ENCODE measurements at places on chromosomes 6 and 20.
A peak's percentile ranks its signal among the peaks of the same experiment; 100 is the strongest.

DNA sequence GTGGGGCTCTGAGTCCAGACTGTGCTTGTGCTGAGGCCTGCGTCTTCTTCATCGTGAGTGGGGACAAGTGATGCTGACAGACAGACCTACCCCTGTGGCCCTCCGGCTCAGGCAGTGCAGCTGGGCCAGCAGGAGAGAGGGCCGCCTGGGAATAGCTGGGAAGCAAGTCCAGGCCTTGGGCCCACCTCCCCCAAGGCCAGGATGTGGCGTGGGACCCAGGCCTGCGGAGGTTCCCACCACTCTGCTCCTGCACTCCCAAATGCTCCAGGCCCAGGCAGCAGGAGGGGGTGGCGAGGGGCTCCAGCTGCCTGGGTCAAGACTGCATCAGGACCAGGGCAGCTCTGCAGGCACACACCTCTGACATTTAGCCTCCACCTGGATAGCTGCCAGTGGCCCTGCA lies 38.3 kb downstream of the DAAM2 start:
- no peak for DNase-seq

- no peak for DNase-seq
Measured at GRCh38 chr6:79238919-79239318, 4.4 kb upstream of the HMGN3 start.

DNA sequence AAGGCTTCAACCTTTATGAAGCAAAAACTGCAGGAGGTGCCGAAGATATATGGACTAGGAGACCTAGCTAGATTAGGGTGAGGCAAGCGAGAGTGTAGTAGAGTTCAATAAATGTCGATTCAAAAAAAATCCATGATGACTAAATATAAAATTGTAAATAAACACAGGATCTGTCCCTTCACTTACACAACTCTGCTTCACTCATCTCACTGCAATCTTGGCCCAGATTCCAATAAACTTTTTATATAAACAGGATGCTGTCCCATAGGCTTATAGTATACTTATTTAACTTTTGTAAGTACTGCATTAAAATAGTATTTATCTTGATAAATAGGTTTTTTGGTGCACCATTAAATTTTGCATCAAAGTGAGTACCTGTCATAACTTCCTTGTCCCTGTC lies 648.4 kb upstream of the NRSN1 start:
- DNase-seq = no peak

DNA sequence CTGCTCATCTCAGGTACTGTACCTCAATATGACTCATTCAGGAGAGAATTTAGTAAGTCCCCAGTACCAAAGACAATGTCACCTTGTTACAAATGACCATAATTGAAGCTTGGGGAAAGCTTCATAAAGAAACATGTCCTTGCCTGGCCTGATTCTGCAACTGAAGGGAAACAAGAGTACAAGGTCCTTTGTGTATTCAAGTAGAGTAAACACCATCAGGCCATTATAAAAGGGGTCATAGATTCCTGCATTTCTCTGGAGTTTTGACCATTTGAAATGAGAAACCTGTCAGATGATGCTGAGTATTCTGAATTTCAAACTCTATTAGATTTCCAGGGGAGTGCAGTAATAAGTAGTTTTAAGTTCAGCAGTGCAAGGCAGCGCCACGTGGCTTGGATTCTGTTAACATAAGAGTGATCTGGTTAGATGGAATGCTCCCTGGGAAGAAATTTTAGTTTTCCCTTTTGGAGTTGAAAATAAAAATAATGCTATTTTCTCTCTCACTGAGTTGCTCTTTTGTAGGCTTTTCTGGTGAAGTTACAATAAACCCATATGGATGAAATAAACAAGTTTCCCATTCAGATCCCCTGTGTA lies 1054.3 kb downstream of the EPHA7 start:
- no peak for DNase-seq

- DNase-seq = no peak
Measured at GRCh38 chr6:151870375-151870774, 62.9 kb downstream of the ESR1 start.

GRCh38 chr6:110495949-110496348 lies 19.5 kb upstream of the SLC22A16 start:
- DNase-seq = no peak

DNA sequence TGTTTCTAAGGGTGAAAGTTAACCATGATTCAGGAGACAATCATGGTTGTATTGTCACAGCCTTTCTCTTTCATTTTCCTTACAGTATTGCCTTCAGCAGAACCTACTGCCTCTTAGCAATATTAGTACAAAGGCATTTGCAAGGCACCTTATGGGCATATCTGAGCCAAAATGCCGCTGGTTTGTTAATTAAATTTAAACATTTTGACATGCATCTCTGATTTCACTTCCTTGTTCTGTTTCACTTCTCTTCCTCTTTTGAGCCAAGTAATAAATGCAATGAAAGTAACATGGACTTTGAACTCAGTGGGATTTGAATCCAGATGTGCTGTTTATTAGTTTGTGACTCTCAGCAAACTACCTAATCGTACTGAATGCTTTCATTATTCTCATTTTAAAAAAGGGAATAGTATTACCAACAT lies 467.4 kb upstream of the CITED2 start:
- no peak for DNase-seq

- no peak for DNase-seq
Measured at GRCh38 chr6:168181316-168181715, 102.3 kb upstream of the FRMD1 start.

- DNase-seq = no peak
Measured at GRCh38 chr6:8750627-8751026, 315.3 kb upstream of the SLC35B3 start.

- DNase-seq = no peak
Measured at GRCh38 chr6:158009114-158009891, 27.6 kb downstream of the SYNJ2 start.

DNA sequence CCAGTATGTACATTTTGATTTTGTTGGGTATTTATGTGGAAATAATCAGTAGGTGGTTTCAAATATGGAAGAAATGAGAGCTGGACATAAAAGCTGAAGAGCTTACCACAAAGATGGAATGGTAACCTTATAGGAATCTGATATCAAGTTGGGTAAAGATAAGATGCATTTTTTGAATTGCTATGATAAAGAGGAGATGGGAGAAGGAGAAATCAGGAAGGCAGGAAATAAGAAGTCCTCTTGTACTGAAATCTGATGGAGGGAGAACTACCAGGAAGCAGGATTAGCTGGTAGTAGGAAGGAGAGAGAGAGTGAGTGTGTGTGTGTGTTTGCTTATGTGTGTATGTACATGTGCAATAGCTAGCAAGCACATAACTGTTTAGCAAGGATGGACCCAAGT lies 468.4 kb downstream of the PHF3 start:
- DNase-seq = no peak

DNA sequence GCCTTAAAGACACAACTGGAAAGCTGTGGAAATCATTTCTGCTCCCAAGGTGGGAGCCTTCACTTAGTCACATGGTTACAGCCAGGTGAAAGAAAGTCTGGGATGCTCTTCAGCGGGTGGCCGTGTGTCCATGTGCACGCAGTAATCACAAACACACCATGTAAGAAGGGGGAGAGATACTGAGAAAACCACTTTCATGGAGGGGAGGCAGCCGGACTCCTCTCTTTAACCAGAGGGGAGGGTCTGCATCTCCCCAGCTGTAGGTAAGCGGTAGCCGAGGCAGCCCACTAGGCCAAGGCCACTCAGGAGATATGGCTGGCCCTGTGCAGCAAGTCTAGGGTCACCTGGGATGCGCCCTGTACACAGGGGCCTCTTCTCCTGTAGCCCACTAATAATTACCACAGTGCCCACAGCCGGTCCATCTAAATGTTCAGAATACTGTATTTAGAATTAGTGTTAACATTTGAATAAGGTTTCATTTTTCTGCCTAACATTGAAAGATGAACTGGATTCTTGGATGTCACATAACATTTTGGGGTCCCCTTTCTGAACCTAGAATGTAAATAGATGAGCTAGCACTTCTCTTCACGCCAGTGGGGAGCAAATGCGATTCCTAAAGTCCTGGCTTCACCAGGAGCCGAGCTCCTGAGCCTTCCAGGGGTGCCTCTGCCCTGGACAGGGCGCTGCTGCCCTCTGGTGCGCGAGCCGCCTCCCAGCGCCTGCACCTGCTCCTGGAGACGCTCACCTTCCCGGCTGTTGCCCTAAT lies 15.9 kb downstream of the GPR31 start:
- DNase-seq = no peak

DNA sequence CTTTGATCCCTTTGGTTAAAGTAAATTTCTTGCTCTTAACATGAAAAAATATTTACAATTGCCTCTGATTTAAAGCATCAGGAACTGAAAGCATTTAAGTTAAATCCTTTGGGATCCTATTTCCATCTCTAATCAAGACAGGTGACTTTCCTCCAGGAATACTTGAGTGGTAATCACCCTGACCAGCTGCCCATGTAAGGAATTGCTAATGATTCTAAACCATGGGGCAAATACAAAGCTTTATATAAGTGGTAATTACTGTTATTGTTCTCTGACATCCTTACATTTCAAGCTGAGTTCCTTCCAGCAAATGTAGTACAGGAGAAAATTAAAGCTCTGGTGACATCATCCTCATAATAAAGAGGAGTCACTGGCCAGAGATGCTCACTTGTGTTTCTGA lies 100.6 kb downstream of the CRYBG1 start:
- DNase-seq = no peak

DNA sequence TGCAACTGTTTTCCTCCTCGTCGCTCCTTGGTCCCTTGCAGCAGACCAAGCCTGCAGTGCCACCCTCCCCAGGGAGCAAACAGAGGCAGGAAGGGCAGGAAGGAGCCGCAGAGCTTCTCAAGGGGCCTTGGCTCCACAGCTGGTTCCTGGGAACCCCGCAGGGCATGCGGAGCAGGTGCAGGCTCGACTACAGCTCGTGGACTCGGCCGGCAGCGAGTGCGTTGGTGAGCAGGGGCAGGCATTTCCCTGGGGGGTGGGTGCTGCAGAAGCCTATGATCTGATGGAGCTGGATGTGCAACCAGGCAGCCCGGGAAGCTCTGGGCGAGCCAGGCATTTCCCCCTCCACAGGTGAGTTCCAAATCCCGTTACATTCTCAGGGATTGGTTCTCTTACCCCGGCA lies 37.1 kb downstream of the FRMD1 start:
- no peak for DNase-seq

DNA sequence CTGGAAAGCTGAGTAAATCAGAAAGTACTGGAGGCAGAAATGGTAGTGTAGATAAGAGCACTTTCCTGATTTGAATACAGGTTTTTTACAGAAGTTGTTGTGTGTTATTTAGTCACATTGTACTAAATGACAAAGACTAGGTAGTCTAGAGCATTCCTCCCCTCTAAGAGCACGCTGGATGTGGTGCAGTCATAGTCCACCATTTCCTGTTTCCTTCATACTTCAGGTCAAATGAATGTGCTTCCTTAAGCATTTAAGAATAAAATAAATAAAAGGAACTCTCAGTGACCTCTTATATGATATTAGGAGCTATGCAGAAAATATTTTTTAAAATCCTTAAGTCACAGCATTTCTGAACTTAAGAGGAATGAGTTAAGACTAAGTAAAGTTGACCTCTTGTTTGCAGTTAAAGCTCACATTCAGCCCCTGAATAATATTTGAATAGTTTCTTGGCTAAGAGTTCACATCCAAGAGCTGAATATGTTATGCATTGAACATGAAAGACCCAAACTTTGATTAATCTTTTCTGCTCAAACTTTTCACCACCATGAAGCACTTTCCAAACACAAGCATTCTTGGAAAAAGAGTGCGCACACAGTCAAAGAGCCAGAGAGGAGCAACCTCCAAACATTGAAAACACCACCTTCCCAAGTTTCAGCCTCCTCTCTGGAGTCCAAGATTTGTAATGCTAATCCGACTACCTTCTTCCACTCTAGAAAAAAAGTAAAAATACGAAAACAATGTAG lies 53.4 kb upstream of the TMEM30A start:
- DNase-seq = no peak

- no peak for DNase-seq
Measured at GRCh38 chr6:7960141-7960540, 49.6 kb upstream of the TXNDC5 start.

- DNase-seq = no peak
Measured at GRCh38 chr20:13111249-13111911, 102.6 kb downstream of the SPTLC3 start.

DNA sequence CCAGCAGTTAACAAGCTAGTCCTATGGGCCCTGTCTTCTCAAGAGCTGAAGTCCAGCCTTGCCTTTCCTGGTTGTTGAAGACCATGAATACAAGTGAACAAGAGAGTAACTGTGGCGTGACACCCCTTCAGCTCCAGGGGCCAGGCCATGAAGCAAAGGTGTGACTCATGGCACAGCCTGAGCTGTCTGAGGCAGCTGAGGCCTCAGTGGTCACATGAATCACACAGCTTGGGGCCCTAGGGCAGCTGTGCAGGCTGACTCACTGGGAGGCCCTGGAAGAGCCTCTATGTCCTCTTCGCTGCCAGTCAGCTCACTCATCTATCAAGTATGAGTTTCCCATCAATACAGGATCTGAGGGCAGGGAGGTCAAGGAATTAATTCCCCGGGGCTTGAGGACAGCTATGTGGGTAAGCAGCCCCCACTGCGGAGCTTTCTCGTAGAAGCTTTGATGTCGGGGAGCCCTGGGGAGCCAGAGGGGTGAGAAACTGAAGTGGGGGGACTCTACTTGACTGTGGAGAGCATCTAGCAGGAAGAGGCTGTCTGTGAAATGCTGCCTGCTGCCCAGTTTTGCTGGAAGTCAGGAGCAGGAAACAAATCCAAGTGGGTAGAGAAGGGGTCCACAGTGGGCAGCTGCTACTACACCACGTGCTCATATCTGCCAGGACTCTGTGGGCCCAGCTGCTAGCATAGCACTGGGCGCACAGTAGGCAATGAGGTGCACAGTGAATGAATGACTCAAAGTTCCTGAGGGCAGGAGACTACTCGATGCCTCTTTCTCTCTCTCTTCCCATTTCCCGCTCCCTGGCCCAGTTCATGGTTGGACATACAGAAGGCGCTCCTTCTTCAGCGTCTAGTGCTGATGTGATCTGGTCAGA lies 13.7 kb upstream of the FAM83C start:
- DNase-seq = peak; percentile 36

DNA sequence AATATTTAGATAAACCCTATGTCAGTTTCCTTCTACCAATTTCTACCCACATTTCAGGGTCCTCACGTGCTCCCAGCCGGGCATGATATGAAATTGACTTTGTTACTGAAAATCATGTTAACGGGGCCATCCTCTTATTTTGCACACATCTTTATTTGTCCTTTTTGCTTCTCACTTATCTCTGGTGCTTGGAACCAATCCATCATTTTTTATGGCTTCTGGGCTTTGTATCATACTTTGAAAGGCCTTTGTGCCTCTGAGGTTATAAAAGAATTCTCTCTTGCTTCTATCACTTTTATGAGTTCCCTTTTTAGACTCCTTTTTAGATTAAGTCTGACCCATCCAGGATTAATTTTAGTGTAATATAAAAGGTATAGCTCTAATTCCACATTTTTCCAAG lies 117.1 kb upstream of the PRND start:
- no peak for DNase-seq

- no peak for DNase-seq
Measured at GRCh38 chr20:58891718-58892140, 39.2 kb downstream of the GNAS start.

Data from activated CD8-positive, alpha-beta memory T cell treated with anti-CD3 and anti-CD28 coated beads for 4 hours (primary cell).